Stimulated activated CD8-positive, alpha-beta memory T cell treated with anti-CD3 and anti-CD28 coated beads, Interleukin-4, amount 100 ng/mL, for 1 hour (primary cell): ENCODE measurements at places on chromosomes 11 and 22.

DNA sequence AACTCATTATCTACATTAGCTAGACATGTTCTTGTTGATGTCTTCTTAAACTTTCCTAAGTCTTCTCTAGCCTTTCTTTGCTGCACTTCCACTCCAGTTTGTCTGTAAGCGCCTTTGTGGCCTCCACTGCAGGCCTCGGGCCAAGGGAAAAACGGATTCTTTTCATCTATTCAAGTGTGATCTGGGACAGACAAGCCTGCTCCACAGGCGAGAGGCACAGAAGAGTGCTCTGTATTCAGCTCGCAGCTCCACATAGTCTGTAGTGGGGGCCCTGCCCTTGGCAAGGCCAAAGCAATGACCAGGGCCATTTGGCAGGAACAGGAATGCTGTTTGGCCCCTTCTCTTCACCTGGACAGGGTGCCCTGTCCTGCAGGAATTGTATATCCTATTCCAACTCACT, 84.1 kb upstream of the BARX2 start:
- DNase-seq = no peak

GRCh38 chr11:86743223-86744118, 56.9 kb upstream of the PRSS23 start:
- no peak for DNase-seq

GRCh38 chr11:35978183-35978582, 34.3 kb downstream of the LDLRAD3 start:
- DNase-seq = no peak

GRCh38 chr11:17219016-17219415, 11.2 kb upstream of the PIK3C2A start:
- DNase-seq = no peak

- DNase-seq = no peak
Measured at GRCh38 chr11:43418197-43418596, 59.5 kb downstream of the TTC17 start.

DNA sequence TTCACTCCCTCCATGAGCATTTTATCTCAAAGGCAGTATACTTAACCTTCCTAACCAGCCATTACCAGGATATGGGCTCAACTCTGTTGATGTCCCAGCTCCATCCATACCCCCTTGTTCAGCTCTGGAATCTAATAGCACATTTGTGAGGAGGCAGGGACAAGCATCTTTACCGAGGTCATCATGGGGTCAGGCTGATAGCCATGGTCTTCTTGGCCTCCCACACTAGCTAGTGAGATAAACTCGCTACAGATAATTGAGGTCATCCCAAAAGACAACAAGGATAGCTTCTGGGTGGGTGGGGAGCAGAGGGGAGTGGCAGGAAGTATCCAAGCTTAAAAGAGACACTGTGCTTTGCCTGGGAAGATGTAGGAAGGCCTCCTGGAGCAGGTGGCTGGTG, 141.6 kb upstream of the RASSF10 start:
- DNase-seq = no peak

DNA sequence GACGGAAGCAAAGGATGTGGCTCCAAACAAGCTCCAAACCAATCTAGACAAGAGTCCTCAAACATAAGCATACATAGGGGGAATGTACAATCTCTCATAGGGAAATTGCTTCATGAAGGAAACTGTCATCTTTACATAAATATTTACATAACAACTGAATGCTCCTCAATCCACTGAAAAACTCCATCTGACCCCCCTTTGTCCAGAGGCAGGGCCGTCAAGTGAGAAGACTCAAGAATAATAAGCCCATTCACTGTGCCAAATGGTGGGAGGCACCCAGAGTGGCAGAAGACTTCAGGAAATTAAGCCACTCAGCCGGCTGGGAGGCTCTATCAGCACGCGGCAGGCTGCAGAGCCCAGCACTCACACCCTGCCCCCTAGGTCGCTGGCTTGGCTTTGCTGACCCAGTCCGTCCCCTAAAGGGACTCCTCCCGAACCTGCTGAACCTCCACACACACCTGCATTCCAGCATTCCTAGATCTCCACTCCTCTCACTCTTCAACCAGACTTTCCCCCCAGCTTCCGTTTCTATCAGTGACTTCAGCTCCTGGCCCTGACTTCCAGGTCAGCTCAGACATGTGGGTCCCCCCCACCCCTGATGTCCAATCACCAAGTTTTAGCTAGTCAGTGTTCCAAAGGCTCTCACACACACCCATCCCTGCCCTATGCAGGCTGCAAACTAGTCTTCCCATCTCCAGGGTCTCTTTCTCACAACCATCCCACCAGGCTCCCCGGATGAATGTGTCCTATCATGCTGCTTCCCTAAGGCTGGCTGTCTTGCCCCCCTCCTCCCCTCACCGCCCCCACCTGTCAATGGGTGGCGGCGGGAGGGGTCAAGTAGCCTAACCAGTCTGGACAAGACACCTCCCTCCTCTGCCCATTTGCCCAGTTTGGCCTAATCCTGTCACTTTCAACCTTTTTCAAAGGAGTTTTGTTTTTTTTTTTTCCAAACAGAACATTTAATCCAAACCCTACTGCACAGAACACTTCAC, 11.3 kb downstream of the VPS37C start:
- no peak for DNase-seq

- DNase-seq = no peak
Measured at GRCh38 chr11:2576111-2576510, 123.7 kb downstream of the KCNQ1OT1 start.

GRCh38 chr22:25942115-25942855, 200.3 kb downstream of the MYO18B start:
- no peak for DNase-seq

- no peak for DNase-seq
Measured at GRCh38 chr11:17229481-17230152, 21.8 kb upstream of the PIK3C2A start.

DNA sequence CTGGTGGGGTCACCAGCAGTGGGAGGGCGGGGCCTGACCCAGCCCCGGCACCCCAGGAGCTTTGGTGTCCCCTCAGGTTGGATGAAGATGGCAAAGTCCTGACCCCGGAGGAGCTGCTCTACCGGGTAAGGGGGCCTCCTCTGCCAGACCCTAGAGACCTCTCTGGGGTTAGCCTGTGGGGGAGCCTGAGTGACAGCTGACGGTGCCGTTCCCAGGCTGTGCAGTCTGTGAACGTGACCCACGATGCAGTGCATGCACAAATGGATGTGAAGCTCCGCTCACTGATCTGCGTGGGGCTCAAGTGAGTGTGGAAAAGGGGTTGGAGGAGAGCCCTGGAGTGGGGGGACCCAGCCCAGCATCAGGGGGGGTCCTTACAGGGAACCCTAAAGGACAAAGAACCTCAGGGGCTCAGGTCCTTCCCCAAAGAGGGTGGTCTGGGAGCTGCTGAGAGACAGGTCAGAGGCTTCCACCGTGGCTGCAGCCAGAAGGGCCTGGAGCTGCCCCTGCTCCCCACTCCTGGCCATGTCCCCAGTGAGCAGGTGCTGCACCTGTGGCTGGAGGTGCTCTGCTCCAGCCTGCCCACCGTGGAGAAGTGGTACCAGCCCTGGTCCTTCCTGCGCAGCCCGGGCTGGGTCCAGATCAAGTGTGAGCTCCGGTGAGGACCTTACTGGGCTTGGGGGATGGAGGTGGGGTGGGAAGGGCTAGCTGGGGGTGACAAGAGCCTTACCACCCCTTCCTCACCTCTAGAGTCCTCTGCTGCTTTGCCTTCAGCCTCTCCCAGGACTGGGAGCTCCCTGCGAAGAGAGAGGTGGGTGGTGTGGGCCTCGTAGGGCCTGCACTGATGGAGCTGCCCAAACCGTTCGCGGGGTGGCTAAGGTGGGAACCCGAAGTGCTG, 38.6 kb downstream of the SGSM3 start:
- no peak for DNase-seq

- DNase-seq = no peak
Measured at GRCh38 chr22:20956258-20957101, 10.6 kb upstream of the AIFM3 start.

GRCh38 chr11:34631737-34632104, 10.8 kb downstream of the EHF start:
- no peak for DNase-seq

DNA sequence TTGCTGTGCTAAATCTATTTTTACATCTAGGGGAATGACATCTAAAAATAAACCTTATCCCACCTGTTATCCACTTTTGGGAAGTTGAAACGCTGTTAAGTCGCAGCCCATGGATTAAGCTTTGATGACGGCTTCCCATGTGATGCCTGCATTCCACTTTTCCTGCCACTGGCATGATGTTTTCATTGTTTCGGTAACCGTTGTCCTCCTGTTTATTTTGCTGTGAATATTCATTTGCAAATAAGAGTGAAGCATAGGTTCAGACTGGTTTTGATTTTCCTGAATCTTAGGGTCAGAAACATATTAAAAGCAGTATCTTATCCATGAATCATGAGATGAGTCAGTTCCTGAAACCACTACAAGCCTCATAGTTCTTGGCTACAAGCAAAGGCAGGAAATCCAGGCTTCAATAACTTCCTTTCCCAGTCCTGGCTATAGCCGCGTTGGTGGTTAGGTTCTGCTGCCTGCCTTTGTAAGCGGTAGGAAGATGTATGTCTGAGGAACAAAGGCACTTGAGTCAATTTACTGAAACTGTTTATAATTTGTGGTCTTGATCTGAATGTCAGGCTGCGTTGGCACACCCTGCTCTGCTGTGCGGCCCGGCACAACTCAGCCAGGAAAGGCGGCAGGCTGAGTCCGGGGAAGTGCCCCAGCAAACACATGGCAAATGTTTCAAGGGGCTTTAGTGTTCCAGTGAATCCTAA, 19.4 kb downstream of the TEAD1 start:
- DNase-seq = no peak

DNA sequence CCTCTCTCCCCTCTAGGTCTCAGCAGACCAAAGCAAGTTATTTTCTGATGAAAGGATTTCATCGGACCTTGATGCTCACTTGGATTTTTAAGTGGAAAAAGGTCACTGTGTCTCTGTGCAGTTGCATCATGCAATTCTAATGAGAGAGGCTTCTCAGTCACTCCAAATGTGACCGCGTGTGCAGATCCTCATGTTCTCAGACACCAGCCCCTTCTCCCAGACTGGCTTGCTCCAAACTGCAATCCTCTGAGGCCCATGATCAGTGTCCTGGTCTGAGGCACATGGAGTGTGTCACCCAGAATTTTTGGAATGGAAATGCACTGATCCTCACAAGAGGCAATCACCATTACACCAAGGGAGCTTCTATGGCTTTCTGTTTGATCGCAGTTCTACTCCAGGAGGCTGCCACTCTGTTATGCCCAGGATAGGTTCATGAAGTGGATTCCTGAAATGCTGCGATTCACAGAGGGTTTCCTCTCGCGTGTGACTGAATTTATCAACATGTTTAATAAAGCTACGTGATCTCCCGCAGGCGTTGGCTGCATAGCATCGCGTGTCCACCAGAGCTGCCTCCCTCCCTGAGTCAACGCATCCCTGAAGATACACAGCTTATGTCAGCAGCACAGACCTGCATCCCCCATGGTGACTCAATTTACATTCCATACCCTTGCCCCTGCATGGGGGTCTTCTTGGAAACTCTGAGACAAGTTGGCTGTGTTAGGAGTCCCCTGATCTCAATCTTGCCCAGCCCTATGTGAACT, 544.6 kb upstream of the B3GAT1 start:
- DNase-seq = no peak

- DNase-seq = no peak
Measured at GRCh38 chr11:112344040-112344413, 83.4 kb upstream of the PLET1 start.

- DNase-seq = no peak
Measured at GRCh38 chr11:2433106-2433925, 11.0 kb downstream of the TRPM5 start.

DNA sequence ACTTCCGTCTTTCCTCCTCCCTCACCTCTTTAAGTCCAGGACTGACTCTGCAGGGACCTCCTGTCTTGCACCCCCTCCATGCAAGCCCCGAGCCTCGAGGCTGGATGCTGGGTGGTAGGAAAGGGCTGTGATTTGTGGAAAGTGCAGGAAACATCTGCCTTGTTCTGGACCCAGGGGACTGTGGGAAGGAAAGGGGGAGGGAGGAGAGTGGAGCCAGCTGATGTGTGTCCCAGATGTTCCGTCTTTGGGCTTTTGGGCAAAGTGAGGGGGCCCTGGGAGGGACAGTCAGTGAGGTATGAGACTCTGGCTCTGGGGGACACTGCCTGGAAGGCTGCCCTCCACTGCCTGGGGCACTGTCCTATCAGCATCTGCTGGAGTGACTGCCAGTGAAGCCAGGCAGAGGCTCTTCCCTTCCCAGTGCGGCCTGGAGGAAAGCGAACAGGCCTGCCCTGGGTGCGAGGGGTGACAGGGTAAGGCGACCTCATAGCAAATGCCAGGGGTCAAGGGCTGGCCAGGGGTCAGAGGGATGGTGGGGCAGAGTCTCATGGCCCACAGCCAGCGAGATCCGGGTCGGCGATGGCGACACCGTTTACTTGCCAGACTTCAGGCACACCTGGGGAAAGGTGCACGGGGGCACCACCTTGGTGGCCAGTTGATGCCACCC, 1.7 kb downstream of the MRGPRD start:
- no peak for DNase-seq

DNA sequence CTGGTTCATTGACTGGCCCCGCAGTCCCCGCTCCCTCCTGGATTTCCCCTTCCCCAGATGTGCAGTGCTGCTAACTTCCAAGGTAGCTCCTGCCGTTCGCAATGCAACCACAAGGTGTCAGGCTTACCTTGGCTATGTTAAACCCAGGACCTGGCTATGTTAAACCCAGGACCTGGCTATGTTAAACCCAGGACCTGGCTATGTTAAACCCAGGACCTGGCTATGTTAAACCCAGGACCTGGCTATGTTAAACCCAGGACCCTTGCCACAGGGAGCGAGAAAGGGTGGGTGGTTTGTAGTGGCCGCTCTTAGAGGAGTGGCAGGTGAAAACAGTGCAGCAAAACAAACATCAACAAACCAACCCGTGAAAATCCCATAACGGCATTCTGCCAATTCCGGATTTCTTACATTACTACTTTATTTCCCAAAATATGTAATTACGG, 2.9 kb upstream of the ADAMTS8 start:
- DNase-seq = peak; percentile 19

DNA sequence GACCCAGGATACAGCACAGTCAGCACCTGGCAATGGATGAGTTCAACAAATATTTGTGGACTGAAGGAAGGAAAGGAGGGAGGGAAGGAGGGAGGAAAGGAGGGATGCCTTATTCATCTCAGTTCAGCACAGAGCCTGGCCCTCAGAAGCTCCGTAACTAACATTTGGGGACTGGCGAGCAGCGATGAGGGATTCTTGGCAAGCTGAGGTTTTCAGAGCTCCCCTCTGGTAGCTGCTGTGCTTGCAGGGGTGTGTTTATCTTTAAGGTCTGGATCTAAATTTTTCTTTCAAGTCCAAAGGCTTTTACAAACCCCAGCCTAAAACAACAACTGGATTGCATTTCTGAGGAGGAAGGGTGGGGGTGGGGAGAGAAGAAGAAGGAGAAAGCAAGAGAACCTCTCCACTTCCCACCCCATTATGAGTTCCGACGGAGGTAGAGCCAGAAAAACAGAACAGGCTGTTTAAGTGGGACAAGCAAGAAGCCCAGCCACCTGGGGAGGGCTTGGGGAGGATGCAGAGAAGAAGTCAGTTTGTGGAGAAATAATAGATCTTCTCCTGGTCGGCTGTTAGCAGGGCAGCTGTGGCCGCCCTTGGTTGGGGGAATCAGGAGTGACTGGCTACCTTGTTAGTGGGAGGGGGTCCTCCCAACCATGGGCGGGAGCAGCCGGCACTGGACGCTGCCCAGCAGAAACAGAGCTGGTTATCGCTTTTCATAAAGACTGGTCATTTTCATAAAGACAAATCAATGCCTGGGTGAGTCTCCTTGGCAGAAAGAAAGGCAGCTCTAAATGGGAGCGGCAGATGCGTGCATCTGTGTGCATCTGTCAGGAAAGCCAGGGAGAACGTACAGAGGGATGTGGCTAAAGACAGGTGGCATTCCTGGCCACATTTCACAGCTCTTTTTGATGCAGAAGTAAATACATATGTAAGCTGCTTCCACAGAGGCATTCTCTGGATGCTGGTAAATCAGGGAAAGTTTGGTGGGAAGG, 78.0 kb downstream of the TSPAN18 start:
- DNase-seq = no peak

- DNase-seq = no peak
Measured at GRCh38 chr11:88484873-88485621, 147.5 kb upstream of the CTSC start.
